Stimulated activated CD8-positive, alpha-beta memory T cell treated with anti-CD3 and anti-CD28 coated beads, Interleukin-15, amount 100 ng/mL, for 48 hours (primary cell): ENCODE measurements at places on chromosomes 4 and X.

DNA sequence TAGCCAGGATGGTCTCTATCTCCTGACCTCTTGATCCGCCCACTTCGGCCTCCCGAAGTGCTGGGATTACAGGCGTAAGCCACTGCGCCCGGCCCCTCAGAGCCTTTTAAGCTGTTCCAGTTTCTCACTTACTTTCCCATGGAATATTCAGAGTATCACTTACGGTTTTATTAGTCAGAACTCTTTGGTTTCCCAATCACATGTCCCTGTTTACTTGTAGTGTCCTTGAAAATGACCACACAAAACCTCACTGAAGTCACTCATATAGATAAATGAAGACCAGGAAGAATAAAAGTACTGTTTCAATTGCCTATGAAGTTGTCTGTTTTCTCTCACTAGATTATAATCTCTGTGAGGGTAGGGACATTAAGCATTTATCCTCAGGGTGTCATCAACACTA lies 217.2 kb upstream of the HCCS start:
- DNase-seq = no peak

DNA sequence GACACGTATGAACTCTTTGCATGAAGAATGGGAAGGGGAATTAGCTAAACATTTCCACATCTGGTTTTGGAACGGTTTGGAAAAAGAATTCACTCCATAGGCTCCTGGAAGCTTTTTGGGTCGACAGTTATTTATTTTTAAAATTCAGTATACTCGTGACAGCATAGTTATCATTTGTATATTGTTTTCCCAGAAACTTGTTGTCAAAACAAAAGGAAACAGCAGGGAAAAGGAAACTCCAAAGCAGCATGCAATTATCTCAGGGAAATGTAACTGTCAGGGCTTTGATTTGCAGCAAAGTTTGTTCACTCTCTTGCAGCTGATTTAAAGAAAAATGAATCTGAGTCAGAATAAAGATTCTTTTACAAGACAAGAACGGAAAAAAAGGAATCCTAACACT lies 86.5 kb downstream of the PLAC1 start:
- DNase-seq = no peak

- DNase-seq = no peak
Observed at GRCh38 chr4:142345924-142346323, 500.2 kb downstream of the INPP4B start.

DNA sequence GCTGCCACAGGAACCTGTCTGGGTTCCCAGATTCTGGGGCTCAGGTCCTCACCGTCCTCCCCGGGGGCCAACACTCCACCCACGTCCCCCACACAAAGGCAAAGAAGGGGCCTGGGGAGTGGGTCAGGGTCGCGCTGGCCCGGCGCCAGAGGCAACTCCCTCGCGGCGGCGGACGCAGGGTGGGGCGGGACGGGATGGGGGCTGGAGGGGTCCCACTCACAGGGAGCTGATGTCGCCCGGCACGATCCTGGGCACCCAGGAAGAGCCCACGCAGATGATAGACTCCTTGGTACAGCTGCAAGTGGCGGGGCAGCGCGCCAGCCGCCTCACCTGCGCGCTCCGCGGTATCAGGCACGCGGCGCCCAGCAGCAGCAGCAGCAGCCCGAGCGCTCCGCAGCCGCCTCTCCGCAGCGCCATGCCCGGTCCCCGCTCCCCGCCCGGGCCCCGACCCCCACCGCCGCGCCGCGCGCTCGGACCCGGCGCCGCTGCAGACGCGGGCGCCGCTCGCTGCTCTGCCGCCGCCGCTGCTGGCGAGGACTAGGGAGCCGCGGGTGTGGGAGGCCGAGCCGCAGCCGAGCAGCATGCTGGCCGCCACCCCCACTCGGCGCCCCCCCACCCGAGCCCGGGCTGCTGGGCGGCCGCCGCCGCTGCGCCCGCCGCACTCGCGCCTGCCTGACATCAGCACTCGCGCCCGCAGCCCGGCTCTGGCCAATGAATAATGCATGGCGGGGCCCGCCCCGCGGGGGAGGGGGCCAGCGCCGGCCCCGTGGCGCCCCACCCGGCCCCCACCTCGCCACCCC lies at the start of gene LGI2:
Gene LGI2, minus strand, starts transcription at position 670 of the 800 bp plus-strand sequence. Its CDS starts 253 bp downstream, at position 417.
- no peak for DNase-seq

DNA sequence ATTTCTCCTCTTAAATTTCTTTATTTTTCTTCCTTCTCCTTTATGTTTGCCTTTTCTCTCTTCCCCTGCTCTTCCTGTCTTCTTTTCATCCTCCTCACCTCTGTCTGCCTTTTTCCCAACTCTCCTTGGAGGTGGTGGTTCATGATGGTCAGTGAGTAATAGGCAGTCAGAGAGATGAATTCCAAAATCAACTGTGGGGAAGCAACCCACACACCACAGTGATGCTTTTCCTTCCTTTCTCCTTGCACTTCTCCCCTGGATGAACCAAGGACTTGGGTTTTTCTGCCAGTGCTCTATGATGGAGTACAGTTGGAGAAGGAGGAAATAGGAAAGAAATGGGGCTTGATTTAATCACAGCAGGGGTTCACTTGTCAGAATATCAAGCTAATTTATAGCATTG lies 153.8 kb downstream of the DCK start:
- DNase-seq = no peak

GRCh38 chr4:113637363-113637762 lies 124.2 kb downstream of the CAMK2D start:
- no peak for DNase-seq

GRCh38 chr4:139782926-139783522 lies 117.4 kb downstream of the MGST2 start:
- no peak for DNase-seq

- no peak for DNase-seq
Observed at GRCh38 chr4:15469402-15470127, at the start of gene CC2D2A. CC2D2A (plus strand) TSS chr4:15469882; CDS start chr4:15475933, 6,051 bp downstream.

DNA sequence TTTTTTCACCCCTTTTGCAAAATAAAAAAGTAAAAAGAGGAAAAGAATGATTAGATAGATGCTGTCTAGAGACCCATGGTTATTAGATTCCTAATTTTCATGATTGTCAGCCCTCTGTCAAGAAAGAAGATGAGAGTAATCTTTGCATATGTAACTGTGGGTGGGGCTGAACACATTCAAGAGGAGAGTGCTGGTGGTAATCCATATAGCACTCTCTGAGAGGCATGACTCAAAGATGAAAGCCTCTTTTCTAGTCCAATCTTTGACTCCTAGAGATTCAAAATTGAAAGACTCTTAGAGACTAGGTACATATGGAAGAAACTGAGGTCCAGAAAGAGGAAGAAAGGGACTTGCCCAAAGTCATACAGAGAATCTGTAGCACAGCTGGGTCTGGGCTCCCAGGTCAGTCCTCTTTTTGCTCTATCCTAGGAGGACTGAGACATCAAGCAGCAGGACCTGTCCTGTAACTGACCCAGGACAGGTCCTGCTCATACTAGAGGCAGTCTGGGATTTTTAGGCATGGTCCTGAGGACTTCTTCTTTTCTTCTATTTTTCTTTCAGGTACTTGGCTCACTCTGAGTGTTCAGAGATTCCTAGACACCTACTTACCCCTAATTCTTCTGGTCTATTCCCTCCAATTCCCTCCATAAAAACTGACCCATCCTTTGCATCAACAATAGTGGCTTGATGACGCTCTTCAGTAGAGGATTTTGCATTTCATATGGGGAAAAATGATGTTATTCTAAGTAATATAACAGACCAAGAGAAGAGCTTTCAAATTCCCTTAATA lies 23.8 kb downstream of the VSIG4 start:
- no peak for DNase-seq

DNA sequence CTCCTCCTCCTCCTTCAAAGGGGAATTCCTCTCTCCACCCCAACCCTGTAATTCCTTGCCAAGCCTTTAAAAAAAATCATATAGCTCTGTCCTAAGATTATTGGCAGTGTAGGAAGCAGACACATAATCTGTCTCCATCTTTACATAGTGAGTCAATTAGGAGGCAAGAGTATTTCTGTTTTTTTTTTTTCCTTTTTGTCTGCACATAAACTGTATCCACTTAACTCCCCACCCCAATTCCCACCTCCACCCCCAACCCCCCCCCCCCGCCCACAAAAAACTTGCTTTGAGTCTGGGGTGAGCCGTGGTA lies 182.5 kb downstream of the RASL11B start:
- no peak for DNase-seq

GRCh38 chr4:66045913-66046312 lies 375.6 kb upstream of the EPHA5 start:
- no peak for DNase-seq

GRCh38 chr4:67746797-67747495 lies 7.2 kb downstream of the GNRHR start:
- DNase-seq = no peak

DNA sequence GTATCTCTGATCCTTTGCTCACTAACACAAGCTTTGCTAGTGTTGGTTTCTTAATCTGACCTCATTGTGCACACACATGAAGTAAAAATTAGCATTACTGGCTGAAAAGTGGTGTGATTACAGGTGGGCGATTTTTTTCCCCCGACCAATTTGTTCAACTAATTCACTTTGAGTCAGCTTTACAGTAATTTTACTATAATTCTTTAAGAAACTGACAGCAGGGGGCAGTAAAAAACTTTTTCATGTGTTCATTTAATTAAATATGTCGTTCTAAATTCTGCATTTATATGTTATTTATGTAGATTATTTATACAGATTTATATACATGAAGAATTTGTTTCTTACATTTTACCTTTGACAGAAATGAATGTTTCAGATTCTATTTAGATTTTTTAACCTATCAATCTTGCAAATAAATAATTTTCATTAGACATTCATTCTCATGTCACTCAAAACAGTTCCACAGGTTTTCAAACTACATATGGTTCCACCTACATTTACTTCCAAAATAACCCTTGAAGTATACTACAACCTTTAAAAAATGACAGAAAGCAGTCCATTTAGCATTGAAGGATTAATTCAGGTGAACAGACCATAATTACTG lies 17.5 kb downstream of the PALLD start:
- DNase-seq = no peak

- DNase-seq = no peak
Observed at GRCh38 chrX:106626789-106627188, 15.0 kb downstream of the RADX start.

DNA sequence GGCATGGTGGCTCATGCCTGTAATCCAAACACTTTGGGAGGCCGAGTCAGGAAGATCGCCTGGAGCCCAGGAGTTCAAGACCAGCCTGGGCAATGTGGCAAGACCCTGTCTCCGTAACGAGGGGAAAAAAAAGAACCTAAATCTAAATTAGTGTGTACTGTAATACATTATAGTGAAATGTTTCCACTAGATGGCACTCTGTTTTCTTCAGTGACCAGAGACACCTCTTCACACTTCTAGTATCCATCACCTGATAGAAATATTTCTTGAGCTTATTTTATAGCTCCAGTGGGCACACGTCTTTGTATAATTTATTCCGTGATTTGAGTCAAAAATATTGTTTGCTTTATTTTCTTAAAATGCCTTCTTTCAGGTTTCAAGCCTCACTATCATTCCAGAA lies 600.9 kb upstream of the DIPK2B start:
- DNase-seq = no peak

GRCh38 chr4:120555058-120555457 lies 367.5 kb downstream of the PRDM5 start:
- DNase-seq = no peak

DNA sequence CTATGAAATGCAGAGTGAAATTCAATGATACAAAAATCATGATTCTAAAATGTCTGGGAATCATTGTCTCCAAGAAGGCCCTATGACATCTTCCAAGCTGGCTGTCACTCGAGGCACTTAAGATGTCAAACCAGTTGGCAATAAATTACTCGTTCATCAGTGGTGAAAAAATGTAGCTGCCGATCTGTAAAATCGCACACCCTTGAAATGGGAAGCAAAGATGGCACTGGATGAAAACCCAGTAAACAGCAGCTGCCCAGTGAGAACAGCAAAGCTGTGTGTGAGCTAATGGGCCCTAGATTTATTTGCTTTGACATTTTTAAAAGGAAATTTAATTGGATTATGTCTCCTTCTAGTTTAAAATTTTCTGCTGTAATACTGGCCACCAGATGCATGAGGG lies 181.9 kb upstream of the NDP start:
- no peak for DNase-seq

DNA sequence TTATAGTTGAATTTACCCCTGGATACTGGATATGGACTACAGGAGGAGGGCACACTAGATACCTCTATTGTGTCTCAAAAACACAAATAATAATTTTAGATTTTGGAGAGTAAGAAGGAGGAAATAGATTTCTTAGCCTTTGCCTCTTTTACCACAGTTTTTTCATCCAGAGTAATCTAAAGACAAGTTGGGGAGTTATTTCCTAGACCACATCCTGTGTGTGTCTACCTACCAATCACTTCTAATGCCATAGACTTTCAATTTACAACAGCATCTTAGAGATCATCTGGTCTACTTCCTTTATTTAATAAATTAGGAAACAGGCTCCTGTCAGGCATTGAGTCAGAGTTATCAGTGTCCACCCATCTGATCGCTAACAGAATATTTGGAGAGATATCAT lies 191.5 kb downstream of the EDA start:
- DNase-seq = no peak

DNA sequence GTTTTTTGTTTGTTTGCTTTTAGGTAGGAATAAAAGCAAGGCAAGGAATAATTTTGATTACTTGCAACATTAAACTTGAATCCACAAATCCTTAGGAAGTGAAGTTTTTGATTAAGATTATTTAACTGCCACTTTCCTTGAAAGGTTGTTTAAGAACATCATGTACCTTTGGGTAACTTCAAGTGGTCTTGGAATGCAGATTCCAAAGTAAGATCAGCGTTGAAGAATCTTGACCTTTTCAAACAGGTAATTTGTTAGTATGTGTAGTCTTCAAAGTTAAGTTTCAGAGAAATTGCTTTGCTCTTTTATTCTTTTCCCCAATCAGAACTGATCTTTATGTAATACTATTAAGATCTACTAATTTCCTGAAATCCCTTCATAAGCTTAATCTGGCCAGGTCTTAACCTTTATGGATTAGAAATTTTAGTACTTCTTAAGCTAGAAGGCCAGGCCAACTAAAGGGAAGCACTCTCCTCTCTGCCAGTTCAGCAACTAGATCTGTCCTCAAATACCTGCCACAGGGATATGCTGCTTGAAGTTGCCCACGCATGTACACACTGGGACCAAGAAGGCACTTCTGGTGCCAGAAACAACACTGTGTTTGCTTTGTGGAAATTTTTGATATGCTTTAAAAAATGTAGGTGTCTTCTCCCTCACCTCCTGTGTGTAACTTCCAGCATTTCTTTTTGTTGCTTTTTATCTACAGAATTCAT lies 7.4 kb downstream of the NPNT start:
- no peak for DNase-seq

- no peak for DNase-seq
Observed at GRCh38 chrX:149950681-149951080, 12.4 kb upstream of the EOLA2 start.

DNA sequence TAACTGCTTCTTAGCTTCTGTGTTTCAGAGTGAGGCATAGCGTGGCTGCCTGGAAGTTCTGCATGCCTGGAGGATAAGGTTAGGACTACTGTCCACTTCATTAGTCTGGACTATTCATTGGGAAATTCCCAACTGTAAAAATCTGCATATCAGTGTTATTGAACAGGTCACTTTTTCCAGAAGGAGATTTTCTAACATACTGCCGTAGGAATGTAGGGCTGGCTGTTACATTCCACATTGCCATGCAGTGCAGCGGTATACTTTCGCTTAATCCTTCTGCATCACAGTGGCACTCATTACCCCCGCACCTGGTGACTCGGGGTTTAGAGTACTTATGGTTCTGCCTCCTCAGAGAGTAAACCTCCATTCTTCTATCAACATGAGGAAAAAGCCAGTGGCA lies 104.6 kb downstream of the NPFFR2 start:
- DNase-seq = no peak
